AG09319 (cell line): ENCODE measurements at places on chromosomes 12 and 14.

DNA sequence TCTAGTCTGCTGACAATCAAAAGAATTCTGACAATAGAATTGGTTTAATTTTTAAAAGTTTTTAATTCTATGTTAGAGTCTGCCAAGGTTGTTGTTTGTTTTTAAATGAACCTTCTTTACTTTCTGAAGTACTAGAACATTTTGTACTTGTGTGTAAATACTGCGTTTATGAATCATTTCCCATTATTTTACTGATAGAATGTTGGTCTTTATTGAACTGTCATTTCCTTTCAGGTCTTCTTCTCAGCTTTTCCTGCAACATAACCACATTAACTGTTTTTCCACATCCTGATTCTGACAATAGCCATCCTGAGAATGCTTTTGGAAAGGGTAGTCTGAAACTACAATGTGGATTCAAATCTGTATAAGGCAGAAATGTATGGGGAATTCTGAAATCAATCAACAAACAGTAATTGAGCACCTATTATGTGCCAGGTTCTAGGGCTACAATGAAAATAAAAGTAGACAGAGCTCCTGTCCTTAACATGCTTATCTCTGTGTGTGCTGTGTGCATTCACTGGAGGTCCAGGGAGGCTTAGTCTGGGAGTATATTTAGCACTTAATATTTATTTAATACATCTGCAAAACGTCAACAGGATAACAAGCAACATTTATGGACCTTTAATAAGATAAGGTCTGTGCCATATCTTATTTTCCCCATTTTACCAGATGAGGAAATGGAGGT is 73.1 kb upstream of the SLC38A2 start:
- DNase-seq = no peak

DNA sequence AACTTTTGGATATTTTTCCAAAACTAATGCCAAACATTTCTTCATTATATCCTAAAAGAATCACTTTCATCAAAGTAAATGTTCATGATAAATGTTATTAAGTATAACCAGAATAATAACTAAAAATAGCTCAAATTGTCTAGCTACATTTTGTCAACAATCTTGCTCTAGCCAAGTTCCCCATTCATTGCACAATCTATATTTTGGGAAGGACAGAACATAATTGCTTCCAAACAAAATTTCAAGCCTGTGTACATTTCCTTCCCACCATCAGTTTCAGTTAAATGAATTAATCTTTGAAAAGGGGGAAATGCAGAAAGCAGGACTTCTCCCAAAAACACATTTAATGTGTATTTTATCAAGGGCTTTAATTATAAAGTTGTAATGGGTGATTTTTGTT is 98.0 kb upstream of the PLEKHG7 start:
- no peak for DNase-seq

DNA sequence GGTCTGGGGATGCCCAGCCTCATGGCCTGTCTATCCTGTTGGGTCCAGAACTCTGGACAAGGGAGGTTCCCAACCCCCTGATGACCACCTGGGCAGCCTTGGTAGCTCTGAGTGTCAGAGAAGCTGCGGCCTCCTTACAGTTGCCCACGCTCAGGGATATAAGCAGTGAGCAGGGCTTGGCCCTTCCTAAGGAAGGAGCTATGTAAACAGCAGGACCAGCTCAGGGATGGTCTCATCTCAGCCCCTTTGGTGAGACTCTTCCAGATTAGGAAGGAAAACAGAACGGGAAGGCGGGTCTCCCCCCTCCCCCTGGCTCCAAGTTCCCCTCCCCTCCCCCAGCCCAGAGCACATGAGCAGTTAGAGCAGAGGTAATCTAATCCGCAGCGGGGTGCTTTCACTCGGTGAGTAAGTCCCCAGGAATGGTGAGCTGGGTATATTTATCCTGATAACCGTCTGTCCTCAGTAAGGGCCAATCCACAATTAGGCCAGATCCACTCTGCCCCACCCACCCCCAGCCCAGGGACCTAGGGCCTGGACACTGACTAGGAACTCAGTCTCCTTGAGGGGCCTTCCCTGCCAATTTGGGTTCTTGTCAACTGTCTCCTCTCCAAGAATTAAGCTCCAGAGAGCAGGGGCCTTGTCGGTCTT is 29.5 kb upstream of the RPLP0 start:
- peak; percentile 86 for DNase-seq

- no peak for DNase-seq
These were observed 1.9 kb upstream of the VRK1 start for GRCh38 chr14:96795109-96795828.

GRCh38 chr14:28570391-28570790 is 196.2 kb upstream of the FOXG1 start:
- DNase-seq = no peak

GRCh38 chr14:70008284-70009262 is 129.4 kb downstream of the SMOC1 start:
- no peak for DNase-seq

GRCh38 chr14:58865514-58866281 is 227.9 kb downstream of the DACT1 start:
- no peak for DNase-seq

DNA sequence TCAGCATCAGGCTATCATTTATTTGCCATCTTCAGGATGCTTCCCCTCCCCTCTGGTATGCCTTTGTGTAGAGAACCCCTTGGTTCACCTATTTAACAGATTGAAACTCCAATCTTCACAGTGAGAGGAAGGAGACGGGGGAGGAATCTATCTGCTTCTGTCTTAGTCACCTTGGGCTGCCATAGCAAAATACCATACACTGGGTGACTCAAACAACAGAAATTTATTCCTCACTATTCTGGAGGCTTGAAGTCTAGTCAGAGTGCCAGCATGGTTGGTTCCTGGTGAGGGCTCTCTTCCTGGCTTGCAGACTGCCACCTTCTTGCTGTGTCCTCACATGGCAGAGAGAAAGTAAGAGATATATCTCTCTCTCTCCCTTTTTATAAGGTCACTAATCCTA is 13.5 kb upstream of the EML1 start:
- no peak for DNase-seq

GRCh38 chr14:91654836-91655235 is 77.0 kb downstream of the CATSPERB start:
- DNase-seq = no peak

GRCh38 chr12:89064780-89065179 is 287.5 kb downstream of the DUSP6 start:
- no peak for DNase-seq

DNA sequence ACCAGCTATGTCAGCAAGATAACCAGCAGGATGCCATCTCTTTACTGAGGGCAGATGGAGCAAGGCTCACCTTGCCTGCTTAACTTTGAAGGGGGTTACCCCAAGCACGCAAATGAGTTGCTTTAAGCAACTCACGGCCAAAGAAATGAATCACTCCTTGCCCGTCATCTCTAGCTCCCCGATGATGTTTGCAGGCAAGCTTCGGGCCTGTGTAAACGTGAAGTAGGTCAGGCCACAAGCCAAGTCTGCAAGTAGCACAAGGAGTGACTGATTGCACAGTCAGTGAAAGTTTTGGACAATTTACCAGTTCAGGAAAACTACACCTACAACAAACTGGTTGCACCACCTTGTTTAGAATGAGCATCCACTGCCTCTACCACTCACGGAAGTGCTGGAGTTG is 699.7 kb upstream of the TBX3 start:
- DNase-seq = no peak

DNA sequence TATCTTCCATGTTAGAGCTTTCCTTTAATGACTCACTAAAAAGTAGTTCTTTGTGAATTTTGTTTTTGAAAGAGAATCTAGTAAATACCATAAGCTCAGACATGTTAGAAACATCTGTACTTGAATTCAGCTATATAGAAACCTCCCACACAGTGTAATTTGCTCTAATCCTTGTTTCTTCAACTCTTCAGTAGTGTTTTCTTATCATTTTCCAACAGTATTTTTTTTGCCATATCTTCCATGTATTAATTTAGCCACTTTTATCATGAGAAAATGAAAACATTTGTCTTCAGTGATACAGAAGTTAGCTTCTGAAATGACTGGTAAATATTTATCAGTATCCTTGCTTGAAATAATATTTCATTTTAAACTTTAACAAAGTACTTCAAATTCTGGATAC is 73.6 kb downstream of the ARID2 start:
- DNase-seq = no peak

GRCh38 chr12:30599608-30600007 is 96.1 kb downstream of the IPO8 start:
- no peak for DNase-seq
